BJ (cell line): ENCODE measurements at places on chromosomes 13 and 19.

DNA sequence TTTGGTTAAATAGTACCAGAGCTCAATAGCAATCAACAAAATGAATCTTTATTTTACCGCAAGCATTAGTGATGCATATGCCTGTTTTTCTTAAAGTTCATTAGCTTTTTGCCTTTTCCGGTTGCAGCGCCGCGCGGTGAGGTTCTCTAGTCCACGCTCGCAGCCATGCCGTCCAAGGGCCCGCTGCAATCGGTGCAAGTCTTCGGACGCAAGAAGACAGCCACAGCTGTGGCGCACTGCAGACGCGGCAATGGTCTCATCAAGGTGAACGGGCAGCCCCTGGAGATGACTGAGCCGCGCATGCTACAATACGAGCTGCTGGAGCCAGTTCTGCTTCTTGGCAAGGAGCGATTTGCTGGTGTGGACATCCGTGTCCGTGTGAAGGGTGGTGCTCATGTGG lies 42.1 kb upstream of the ZNF486 start:
- DNase-seq = no peak

DNA sequence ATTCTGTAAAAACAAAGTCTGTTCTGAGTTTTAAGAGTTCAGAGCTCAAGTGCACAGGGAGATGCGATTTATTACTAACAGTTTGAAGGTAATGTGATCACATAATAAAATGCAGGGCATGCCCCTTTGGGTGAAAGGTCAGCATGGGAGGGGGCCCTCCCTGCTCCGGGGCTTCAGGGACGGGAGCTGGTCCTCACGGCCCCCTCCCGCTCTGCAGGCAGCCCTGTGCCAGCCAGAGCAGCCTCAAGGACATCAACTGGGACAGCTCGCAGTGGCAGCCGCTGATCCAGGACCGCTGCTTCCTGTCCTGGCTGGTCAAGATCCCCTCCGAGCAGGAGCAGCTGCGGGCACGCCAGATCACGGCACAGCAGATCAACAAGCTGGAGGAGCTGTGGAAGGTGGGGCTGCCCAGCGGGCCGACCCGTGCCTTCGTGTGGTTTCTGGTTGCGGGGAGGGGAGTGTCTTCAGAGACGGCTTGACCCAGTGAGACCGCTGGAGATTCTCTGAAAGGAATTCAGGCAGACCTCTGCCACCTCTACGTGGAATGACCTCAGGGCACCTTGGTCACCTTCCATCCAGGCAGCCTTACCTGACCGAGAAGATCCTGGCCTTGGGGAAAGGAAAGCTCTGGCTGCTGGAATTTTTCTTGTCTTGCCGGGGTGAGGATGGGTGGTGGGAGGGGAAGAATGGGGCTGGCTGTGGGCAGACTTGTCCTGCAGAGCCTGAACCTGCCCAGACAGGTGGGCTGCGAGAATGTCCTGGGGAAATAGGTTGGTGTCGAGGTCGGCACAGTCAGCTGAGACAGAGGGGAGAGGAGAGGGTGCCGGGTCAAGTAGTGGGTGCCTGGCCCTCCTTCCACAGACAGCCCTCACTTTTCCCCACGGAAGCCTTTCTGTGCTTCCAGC lies 19.0 kb downstream of the UPF1 start:
- no peak for DNase-seq

- DNase-seq = no peak
Observed at GRCh38 chr19:5147074-5147977, 178.4 kb downstream of the KDM4B start.

DNA sequence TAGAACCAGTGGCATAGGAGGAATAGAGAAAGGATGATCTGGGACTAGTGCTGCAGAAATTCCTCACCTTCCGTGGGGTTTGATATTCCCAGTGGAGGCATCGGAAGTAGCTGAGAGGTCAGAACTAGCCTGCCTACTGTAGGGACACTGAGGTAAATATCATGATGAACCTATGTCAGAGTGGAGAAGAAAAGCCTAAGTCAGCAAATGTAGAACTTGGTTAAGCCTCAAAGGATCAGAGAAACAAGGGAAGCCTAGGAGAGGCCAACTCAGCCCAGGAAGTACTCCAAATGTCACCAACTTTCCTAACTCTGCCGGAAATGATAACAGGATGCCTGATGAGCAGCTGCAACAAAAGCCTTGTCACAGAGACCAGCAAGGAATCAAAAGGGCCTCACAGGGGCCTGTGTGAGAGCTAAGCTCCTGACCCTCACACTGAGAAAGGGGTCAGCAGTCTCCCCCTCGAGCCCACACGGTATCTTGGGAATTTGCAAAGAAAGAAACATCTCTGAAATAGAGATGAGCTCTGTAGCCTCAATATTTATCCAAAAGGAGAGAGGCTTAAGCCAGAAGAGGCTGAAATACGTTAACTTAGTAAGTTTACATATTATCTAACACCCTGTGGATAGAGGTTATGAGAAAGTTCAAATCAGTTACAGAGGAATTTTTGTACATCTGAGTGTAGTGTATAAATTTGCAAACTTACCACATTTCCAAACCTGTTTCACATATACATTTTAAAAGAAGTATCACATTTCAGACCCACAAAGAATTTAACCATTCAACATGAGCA lies 1064.3 kb downstream of the DIAPH3 start:
- DNase-seq = no peak
